ENCODE measurements at places on chromosomes 2 and 18.
A peak's percentile ranks its signal among the peaks of the same experiment; 100 is the strongest.

GRCh38 chr2:10566018-10566417 lies 117.9 kb upstream of the ODC1 start:
- DNase-seq: no peak

DNA sequence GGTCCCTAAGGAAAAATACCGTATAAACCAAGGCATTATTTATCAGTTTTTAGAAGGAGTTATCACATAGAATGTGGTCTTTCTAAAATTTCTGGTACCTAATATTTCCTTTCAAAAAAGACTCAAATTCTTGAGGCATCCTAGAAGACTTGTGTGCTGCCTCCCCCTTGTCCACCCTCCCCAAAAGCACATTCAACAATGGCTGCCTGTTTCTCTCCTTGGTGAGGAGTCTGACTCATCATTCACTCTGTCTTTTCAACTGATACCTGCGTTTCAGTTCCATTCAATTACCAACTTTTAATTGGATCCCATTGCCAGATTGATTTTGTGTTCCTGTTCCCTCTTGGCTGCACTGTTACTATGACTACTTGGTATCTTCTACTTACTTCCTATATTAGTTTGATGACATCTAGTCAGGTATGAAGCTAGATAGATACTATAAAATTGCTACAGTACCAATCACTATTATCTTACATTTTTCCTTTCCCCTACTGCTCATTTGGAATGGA lies 72.9 kb downstream of the XRCC5 start:
- DNase-seq: no peak

DNA sequence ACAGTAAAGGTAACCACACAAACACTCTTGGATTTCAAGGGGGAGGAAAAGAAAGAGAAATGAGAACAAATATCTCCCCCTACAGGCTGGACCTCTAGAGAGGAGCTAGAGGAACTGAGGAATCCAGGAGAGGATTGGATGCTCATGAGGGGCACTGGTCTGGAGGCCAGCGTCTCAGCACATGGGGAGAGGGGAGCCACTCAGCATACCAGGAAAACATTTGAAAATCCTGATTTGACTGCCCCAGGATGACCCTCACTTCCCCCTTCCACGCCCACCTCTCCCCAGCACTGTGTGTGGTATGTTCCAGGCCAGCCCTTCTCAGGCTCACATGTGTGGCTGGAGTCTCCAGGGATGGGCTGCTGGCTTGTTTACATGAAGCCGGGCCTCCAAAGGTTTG lies 396.8 kb upstream of the ID2 start:
- no peak for DNase-seq

DNA sequence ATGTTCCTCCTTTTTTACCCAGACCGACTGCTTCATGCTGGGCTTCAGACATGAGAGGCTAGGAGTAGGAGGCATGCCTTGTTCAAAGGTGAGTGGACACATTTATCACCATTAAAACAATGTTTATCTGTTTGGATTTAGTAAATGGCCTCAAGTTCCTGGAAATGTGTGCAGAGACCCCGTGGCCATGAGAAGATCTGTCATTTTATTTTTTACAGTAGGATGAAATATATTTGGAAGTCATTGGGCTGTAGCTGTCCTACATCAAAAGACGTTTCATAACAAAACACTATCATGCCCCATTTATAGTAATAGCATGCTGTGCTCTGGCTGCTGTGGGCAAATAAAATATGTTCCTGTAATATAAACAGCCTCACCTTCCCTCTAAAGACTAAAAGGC lies 403.9 kb upstream of the TNP1 start:
- DNase-seq: no peak

DNA sequence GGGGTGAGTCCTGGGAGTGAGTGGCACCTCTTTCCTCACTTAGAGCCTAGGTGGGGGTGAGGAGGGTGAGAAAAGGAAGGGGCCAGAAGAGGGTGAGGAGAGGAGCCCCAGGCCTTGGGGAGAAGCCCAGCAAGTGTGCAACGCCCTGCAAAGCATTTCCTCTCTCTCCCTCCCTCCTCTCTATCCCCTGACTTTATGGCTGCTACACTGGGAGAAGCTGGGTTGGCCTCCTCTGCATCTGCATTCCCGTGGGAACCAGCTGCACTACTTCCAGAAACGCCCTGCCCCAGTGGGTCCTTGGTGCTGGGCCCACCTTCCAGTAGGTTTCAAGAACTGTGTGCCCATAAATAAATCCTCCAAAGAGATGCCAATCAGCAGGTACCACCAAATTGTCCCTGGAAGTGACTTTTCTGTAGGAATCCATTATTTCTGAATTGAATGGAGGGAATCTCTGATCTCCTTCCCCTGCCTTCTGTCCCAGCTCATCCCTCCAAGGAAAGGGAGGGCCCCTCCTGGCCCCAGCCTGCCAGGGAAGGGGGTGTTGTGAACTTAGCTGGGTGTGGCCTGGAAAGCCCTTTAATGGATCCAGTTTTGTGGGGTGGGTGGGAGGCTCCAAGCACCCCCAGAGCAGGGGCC lies 95.7 kb upstream of the BOD1L2 start:
- DNase-seq: no peak

GRCh38 chr2:232432598-232433184 lies 23.3 kb upstream of the ALPI start:
- no peak for DNase-seq

DNA sequence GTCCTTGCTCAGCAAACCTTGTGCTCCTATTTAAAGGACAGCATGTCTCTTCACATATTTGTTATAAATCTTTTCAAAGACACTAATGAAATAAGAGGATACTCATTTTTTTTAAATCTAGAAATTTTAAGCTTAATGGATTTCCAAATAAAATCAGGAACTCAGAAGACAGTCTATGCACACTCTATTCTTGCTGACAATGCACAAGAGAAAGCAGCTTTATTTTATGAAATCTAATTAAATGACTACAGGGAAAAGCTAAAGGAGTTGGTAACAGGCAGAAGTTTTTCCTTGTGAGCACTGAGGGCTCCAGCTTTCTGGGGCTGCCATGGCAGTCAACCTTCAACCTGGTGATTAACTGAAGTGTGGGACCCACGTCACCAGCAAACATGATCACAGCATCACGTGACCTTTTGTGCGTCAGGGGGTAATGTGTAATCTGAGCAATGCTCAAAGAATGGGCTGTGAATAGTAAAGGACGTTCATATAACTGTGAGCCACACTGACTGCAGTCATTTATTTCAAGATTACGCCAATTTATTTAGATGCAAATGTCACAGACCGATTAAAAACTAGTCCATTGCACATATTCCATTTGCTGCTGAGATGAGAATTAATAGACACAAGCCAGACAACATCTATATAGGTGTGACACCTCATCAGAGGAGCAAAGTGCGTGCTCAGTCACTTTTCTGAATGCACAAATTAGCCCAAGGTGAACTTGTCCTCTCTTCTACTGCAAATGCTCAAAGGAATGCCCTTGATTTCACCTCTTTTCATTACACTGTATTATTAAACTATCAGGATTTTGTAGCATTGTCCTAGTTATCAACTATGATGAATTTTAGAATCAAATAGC lies 11.6 kb upstream of the DNER start:
- DNase-seq: no peak

DNA sequence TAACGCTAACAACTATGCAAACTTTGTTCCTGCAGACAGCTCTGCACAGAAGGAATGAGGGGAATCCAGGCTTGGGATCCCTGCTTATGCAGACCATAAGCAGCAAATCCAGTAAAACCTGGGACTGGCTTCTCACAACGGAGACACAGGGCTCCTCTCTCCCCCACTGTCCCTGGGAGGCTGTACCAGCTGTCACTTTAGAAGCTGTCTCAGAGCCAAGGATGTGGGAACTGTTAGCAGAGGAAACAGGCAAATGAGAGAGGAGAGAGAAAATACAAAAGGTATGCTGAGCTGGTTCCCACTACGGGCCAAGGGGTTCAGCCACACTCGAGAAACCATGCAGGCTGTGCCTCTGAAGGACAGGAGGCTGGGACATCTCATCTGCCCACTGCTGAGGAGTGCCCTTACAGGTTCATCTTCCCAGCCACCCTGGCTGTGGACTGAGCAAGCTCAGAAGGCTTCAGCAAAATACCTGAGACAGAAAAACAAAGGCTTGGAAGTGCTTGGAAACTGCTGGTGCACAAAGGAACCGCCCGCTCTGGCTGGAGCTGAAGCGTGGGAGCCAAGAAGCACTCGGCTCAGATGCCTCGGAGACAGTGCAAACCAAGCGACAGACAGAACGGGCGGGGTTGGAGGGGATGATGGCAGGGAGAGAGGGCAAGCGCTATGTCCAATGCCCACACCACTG lies 72.5 kb downstream of the FAM210A start:
- DNase-seq: peak; percentile 5

DNA sequence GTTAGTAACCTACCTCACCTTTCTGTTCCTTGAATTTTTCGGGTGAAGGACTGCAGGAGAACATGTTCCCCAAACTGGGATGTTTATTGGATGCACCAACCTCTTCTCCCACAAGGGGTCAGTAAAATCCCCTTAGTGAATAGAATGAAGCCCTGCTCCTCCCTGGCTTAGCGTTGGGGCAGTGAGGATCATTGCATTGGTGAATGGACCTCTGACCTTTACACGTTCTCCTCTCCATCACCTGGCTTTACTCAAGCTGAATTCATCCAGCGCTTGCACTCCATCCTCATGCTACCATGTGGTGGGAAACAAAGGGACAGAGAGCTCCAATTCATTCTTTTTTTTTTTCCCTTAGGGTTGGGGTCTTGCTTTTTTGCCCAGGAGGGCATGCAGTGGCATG lies 157.2 kb downstream of the MIB1 start:
- DNase-seq: peak; percentile 35

DNA sequence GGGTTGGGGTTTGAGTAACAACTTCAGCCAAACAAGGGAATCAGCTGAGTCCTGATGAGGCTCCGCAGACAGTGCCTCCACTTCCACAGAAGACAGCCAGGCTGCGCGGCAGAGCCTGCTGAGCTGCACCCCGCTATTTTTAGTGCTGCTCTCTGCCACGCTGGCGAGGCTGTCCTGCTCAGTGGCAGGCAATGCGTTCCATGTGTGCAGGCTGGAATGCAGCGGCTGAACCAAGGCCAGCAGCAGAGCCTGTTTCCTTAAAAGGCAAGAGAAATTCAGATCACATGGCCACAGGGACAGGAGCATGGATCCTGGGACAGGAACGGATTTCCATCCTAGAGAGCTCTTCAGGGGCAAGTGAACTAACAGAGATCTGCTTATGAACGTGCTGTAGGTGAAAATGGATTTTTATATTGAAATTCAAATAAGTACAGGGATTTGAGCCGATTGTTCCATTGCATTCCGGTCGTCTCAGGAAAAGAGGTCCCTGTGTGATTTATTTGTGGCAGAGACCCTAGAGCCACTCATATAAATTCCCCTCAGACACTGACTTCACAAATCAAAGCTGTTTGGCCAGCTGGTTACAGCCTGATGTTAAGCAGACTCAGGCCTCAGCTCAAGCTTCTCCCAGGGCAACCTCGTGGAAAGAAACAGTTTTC lies 98.7 kb downstream of the COL6A3 start:
- no peak for DNase-seq
